ENCODE measurements at places on chromosomes 16 and 17. TPM values are rescaled to one million over a fixed set of nuclear protein-coding genes. Genes with fewer than 3 reads are reported as not detected.

CCL16 gene
- total RNA-seq: not detected

USP43 gene
- total RNA-seq: 3.5 TPM

MSLN gene
- 2.4 TPM for total RNA-seq

TRIM25 gene
- 24.6 TPM for total RNA-seq

CHST4 gene
- total RNA-seq: 0.28 TPM

ABCC11 gene
- total RNA-seq: 0.88 TPM

TM4SF5 gene
- total RNA-seq: 20.8 TPM

ZG16 gene
- 2.1 TPM for total RNA-seq

EVPLL gene
- total RNA-seq: not detected

CES4A gene
- 7.2 TPM for total RNA-seq

PABPN1L gene
- not detected for total RNA-seq

SAMD14 gene
- total RNA-seq: 3.1 TPM

OVCA2 gene
- 49.2 TPM for total RNA-seq

SOST gene
- total RNA-seq: not detected

UMOD gene
- total RNA-seq: not detected

SLC13A5 gene
- total RNA-seq: 15.2 TPM

TMED6 gene
- 4.6 TPM for total RNA-seq

CFAP52 gene
- total RNA-seq: 0.67 TPM

DNA sequence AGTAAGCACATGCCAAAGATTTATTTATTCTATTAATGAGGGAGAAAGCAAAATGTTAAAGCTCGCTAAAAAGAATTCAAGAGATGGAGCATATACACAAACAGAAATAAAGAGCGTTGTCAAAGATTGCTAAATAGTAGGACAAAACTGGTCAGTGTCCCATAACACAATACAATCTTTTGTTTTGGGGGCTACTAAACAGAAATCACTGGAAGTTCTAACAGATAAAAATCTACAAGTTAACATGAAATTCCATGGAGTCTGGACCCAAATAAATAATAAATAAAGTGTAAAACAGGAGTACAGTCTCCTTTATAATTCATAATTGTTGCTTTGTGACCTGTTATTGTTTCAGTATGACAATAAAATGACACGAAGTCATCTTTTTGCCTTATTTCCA lies 115.2 kb upstream of the CNTNAP4 start:
- H3K4me3 ChIP-seq: no peak overlapping the region
- DNase-seq: no peak
- H3K4me1 ChIP-seq: no peaks in the 10 kb centered on the region
- H3K27ac ChIP-seq: no peak overlapping the region
- no peaks in the 10 kb centered on the region for H3K36me3 ChIP-seq

DNA sequence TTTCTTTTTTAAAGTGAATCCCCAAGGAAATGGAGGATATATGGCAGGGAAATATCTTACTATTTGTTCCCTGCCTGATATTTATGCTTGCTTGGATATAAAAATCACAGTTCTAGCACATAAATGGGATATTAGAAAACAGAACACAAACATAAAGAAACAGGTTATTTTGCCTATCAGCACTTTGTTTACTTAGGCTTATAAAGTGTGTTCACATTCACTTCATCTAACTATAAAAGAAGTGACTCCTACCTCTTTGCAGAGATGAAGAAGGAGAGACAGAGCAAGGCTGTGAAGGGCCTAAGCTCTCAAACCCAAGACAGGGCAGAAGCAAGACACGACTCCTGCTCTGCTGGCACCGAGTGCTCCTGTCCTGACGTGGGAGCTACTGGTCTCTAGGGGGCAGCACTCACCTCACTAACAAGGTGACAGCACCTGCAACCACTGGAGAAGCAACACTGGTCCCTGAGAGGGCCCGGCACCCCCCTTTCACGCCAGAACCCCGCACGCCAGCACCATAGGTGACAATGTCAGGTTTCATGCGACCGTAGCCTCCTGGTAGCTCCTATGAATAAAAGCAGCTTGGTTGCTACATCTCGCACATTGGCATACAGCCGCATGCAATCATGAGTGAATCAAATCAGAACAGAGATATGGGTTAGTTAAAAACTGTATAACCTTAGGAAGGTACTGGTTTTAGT lies 32.0 kb downstream of the MBTPS1 start:
- H3K27ac ChIP-seq: no peak overlapping the region
- H3K4me3 ChIP-seq: no peak overlapping the region
- DNase-seq: peak; percentile 84
- no peaks in the 10 kb centered on the region for H3K27me3 ChIP-seq
- H3K4me1 ChIP-seq: no peaks in the 10 kb centered on the region

GRCh38 chr17:29342158-29342765 lies 47.9 kb upstream of the TAOK1 start:
- H3K4me3 ChIP-seq: no peak overlapping the region
- no peaks in the 10 kb centered on the region for H3K36me3 ChIP-seq
- H3K27me3 ChIP-seq: no peaks in the 10 kb centered on the region
- H3K4me1 ChIP-seq: peaks cover 5% of the 10 kb centered on the region

DNA sequence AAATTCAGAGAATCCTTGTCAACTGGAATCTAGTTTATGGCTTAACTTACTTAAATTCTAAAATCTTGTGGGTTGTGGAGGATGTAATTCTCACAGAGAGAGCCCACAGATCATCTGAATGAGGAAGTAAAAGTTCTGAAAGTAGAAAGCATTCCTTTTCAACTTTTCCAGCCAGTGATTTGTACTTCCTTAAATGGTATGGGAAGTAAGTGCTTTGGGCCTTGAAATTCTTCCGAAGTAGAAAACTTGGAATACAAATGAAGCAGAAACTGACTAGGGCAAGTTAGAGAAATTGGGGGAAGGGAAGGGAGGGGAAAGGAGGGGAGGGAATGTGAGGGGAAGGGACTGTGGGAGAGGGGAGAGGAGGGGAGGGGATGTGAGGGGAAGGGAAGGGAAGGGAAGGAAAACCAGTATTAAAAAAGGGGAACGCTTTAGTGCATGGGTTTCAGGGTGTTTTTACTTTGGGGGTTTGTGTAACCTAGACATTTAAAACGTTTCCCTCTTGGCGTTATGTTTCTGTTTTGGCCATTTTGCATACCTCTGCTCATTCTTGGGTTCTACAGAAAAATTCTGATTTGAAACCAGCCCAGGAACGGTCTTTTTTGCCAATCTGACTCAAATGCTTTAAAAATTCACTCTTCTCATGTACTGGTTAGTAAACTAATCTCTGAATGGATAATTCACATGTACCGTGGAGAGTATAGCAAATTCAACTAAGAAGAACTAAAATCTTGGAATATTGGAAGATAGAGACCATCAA lies 15.5 kb upstream of the SNTB2 start:
- H3K27ac ChIP-seq: peak overlapping the region; percentile 63
- no peak overlapping the region for H3K4me3 ChIP-seq
- DNase-seq: no peak
- H3K4me1 ChIP-seq: no peaks in the 10 kb centered on the region
- H3K27me3 ChIP-seq: no peaks in the 10 kb centered on the region

DNA sequence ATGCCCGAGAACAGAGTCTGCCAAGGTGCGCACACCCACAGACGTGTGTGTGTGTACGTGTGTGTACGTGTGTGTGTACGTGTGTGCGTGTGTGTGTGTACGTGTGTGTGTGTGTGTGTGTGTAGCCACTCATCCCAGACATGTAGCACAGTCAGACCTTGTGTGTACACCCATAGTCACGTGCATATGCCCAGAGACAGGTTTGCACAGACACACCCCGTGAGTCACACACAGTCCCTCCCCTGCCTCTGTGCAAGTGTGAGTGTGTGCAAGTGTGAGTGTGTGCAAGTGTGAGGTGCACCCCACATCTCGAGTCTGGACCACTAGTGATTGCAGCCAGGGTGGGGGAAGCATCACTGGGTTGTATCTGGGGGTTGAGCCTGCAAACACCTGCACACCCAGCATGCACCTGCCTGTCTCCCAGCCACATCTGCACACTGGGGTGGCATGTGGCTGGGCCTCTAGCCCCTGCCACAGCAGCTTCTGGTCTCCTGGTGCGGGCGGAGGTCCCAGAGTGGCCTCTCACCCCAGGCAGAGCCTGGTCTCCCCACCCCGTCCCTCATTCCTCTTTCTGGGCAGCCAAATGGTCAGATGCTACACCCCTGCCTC lies 23.6 kb downstream of the BAHCC1 start:
- H3K27ac ChIP-seq: peak overlapping the region; percentile 95
- peaks cover 42% of the 10 kb centered on the region for H3K4me1 ChIP-seq
- H3K4me3 ChIP-seq: no peak overlapping the region
- H3K27me3 ChIP-seq: no peaks in the 10 kb centered on the region
- H3K36me3 ChIP-seq: no peaks in the 10 kb centered on the region

- H3K27me3 ChIP-seq: no peaks in the 10 kb centered on the region
- no peaks in the 10 kb centered on the region for H3K36me3 ChIP-seq
- no peak overlapping the region for H3K4me3 ChIP-seq
- peak overlapping the region; percentile 99 for H3K27ac ChIP-seq
- no peak for DNase-seq
These were observed 86.9 kb downstream of the FOXL1 start for GRCh38 chr16:86665319-86665675.

- no peak overlapping the region for H3K4me3 ChIP-seq
- H3K4me1 ChIP-seq: no peaks in the 10 kb centered on the region
- H3K27me3 ChIP-seq: no peaks in the 10 kb centered on the region
- no peak overlapping the region for H3K27ac ChIP-seq
- DNase-seq: no peak
- no peaks in the 10 kb centered on the region for H3K36me3 ChIP-seq
These were observed 15.2 kb downstream of the ZNF276 start for GRCh38 chr16:89736554-89736953.

GRCh38 chr16:85936816-85937215 lies 37.9 kb downstream of the IRF8 start:
- no peaks in the 10 kb centered on the region for H3K4me1 ChIP-seq
- H3K36me3 ChIP-seq: no peaks in the 10 kb centered on the region
- DNase-seq: no peak

- peaks cover 20% of the 10 kb centered on the region for H3K4me1 ChIP-seq
- H3K27ac ChIP-seq: no peak overlapping the region
- DNase-seq: peak; percentile 24
- no peaks in the 10 kb centered on the region for H3K36me3 ChIP-seq
- peaks cover 4% of the 10 kb centered on the region for H3K27me3 ChIP-seq
These were observed 5.6 kb downstream of the GFAP start for GRCh38 chr17:44909681-44910144.

- H3K27ac ChIP-seq: peak overlapping the region; percentile 13
- no peaks in the 10 kb centered on the region for H3K36me3 ChIP-seq
- H3K4me3 ChIP-seq: no peak overlapping the region
- H3K27me3 ChIP-seq: no peaks in the 10 kb centered on the region
- H3K4me1 ChIP-seq: peaks cover 58% of the 10 kb centered on the region
These were observed 209.7 kb downstream of the CCDC182 start for GRCh38 chr17:57535249-57535966.

GRCh38 chr17:66655861-66656260 lies 179.1 kb upstream of the CACNG5 start:
- H3K27me3 ChIP-seq: no peaks in the 10 kb centered on the region
- H3K27ac ChIP-seq: no peak overlapping the region

DNA sequence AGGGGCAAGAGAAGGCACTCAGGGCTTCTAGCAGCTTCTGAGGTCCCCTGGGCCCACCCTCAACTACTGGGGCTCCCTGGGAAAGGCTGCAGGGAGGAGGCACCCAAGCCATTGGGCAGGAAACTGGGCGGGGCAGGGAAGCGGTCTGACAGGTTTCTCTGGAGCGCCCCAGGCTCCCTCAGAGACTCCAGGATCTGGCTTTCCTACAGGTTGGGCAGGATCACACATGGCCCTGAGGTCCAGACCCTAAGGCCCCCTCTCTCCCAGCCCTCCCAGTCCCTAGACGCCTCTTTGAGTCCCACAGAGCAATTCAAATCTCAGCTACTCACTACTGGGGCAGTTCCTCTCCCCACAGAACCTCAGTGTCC lies 14.3 kb downstream of the JUP start:
- no peak overlapping the region for H3K4me3 ChIP-seq
- H3K27me3 ChIP-seq: no peaks in the 10 kb centered on the region
- H3K4me1 ChIP-seq: peaks cover 47% of the 10 kb centered on the region
- no peaks in the 10 kb centered on the region for H3K36me3 ChIP-seq

- no peak overlapping the region for H3K27ac ChIP-seq
- H3K27me3 ChIP-seq: no peaks in the 10 kb centered on the region
- H3K4me1 ChIP-seq: peaks cover 7% of the 10 kb centered on the region
These were observed 51.5 kb downstream of the GPRC5B start for GRCh38 chr16:19833176-19833575.

- H3K4me3 ChIP-seq: peak within 1 kb of the TSS; percentile 75
- H3K4me1 ChIP-seq: peaks cover 49% of the 10 kb centered on the region
- H3K27ac ChIP-seq: peak within 1 kb of the TSS; percentile 95
These were observed at the start of gene MPG for GRCh38 chr16:77807-78443. TSS of gene MPG (plus strand) at chr16:78225. CDS start at chr16:78310, 85 bp downstream.

- DNase-seq: no peak
- no peaks in the 10 kb centered on the region for H3K27me3 ChIP-seq
- H3K4me1 ChIP-seq: peaks cover 5% of the 10 kb centered on the region
- H3K27ac ChIP-seq: no peak overlapping the region
- H3K36me3 ChIP-seq: no peaks in the 10 kb centered on the region
These were observed 83.4 kb downstream of the ZDHHC7 start for GRCh38 chr16:84927621-84928591.

DNA sequence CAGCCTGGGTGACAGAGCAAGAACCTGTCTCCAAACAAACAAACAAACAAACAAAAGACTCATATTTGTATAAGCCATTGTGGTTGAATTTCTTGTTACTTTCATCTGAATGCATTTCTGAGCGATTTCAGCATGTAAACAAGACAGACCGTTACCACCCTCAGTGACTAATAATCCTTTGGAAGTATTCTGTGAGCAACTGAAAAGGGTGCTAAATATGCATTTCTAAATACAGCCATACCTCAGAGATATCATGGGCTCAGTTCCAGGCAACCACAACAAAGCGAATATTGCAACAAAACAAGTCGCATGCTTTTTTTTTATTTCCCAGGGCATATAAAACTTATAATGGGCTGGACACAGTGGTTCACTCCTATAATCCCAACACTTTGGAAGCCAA lies 109.0 kb downstream of the USP31 start:
- no peak overlapping the region for H3K27ac ChIP-seq
- no peaks in the 10 kb centered on the region for H3K36me3 ChIP-seq
- H3K4me1 ChIP-seq: no peaks in the 10 kb centered on the region
- no peak overlapping the region for H3K4me3 ChIP-seq
- DNase-seq: no peak

- no peak overlapping the region for H3K4me3 ChIP-seq
- no peaks in the 10 kb centered on the region for H3K4me1 ChIP-seq
- no peaks in the 10 kb centered on the region for H3K36me3 ChIP-seq
- no peak for DNase-seq
- H3K27me3 ChIP-seq: no peaks in the 10 kb centered on the region
These were observed 215.1 kb upstream of the ASIC2 start for GRCh38 chr17:33508215-33508614.

GRCh38 chr17:82545071-82545462 lies 25.5 kb downstream of the FOXK2 start:
- H3K27ac ChIP-seq: peak overlapping the region; percentile 76
- no peaks in the 10 kb centered on the region for H3K36me3 ChIP-seq
- H3K27me3 ChIP-seq: no peaks in the 10 kb centered on the region
- peaks cover 6% of the 10 kb centered on the region for H3K4me1 ChIP-seq

GRCh38 chr16:74749291-74750055 lies 25.1 kb downstream of the FA2H start:
- no peak overlapping the region for H3K27ac ChIP-seq
- no peaks in the 10 kb centered on the region for H3K36me3 ChIP-seq
- H3K4me3 ChIP-seq: no peak overlapping the region
- no peak for DNase-seq
- peaks cover under 1% of the 10 kb centered on the region for H3K4me1 ChIP-seq
- no peaks in the 10 kb centered on the region for H3K27me3 ChIP-seq

- H3K4me3 ChIP-seq: no peak overlapping the region
- H3K27me3 ChIP-seq: no peaks in the 10 kb centered on the region
- peaks cover 3% of the 10 kb centered on the region for H3K4me1 ChIP-seq
These were observed 35.3 kb downstream of the PRMT7 start for GRCh38 chr16:68345958-68346635.

Measured in hepatocyte (in vitro differentiated cells).